Sigmoid colon (tissue), 7 donors: ENCODE measurements at places on chromosomes 16 and 17. TPM values are rescaled to one million over a fixed set of nuclear protein-coding genes. Genes with fewer than 3 reads are reported as not detected.
A peak's percentile ranks its signal among the peaks of the same experiment; 100 is the strongest.

Gene ABCC12
- not detected for polyA plus RNA-seq

Gene CLN3
- 31.2 TPM for polyA plus RNA-seq

Gene PIK3R5
- 2.4 TPM for polyA plus RNA-seq

Gene TMEM88
- 2.4 TPM for polyA plus RNA-seq

Gene NECAB2
- polyA plus RNA-seq = 0.34 TPM

Gene B3GNT9
- polyA plus RNA-seq = 0.46 TPM

Gene G6PC1
- not detected for polyA plus RNA-seq

Gene CMTM2
- not detected for polyA plus RNA-seq

Gene TAOK2
- 42.2 TPM for polyA plus RNA-seq

Gene SPN
- 6.7 TPM for polyA plus RNA-seq

Gene AOC2
- 1.2 TPM for polyA plus RNA-seq

Gene KRTAP9-2
- not detected for polyA plus RNA-seq

Gene GAST
- polyA plus RNA-seq = not detected

Gene PRSS8
- polyA plus RNA-seq = 84.4 TPM

Gene KRTAP4-1
- 1.4 TPM for polyA plus RNA-seq

Gene APOH
- polyA plus RNA-seq = not detected

DNA sequence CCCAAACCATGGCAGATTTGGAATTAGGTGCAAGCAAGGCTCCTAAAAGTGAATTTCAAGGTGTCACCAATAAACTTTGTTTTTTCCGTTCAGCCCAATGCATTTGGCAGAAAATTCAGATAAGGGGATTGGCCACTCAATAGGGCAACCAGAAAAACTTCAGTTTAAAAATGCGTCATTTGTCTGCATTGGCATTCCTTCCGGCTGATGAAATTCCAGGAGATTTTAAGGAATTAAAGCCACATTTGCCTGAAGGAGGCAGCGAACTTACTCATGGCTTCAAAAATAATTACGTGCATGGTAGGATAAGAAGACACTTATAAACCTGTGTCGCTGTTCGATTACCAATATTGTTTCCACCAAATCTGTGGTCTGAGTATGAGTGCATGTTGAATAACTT, 151.9 kb downstream of the SALL1 start:
- DNase-seq = no peak

- no peak for DNase-seq
These were observed 2.9 kb downstream of the RPH3AL start for GRCh38 chr17:349666-350065.

DNA sequence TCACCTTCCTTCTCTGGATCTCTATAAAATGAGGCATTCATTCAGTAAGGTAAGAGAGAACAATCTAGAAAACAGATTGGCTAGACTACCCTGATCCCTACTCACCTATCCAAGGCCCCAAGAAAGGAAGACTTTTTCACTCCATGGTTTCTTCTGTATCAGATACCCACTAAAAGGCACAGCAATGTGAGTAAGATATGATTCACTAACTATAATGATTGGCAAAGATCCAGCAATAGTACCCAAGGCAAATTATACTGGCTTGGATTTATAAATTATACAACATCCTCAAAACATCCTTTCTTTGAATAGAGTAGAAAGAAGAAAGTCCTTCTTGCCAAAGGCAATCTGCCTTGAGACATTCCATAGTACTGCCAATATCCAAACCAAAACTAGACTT, 1432.0 kb upstream of the GOT2 start:
- DNase-seq = no peak

- no peak for DNase-seq
These were observed 14.2 kb upstream of the TMEM11 start for GRCh38 chr17:21228111-21228510.

GRCh38 chr16:50169555-50170096, 16.5 kb downstream of the TENT4B start:
- no peak for DNase-seq

DNA sequence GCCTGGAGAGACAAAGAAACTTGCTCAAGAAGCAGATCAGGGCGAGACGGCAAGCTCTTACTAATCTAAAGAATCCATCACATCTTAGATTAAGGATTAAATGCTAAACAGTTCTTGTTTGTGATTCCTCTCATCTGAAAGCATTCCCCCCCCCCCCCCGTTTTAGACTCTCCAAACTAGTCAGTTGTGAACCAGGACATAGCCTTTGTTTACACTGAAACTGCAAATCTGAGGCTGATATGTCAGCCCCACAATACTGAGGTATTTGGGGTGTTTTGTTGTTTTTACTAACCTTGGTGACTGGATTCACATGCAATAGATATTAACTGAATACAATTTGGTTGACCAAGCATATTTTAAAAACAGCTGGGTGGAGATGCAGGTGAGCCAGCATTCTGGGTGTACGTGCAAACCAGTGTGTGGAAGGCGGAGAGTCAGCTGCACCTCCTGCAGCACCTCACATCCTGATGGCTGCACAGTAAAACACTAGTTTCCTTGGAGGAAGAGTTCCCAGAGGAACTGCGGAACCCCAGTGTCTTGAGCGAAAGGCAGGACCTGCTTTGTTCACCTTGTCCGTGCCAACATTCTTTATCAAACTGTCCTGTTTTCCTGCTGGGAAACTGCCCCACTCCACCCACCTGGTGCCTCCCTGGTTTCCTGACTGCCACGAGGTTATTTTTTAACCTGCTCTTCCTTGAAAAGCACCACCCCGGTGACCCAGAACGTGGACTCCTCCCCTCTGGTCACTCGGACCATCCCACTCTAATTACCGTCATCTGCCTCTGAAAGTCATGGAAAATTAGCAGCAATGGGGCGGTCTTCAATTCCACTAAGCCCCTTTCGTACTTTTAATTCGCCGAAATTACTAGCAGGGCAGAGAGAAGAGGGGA, 1.2 kb upstream of the YPEL2 start:
- DNase-seq = peak; percentile 77

- no peak for DNase-seq
These were observed 51.1 kb downstream of the SRCIN1 start for GRCh38 chr17:38554430-38555350.

- peak; percentile 73 for DNase-seq
These were observed 4.9 kb downstream of the TNRC6C start for GRCh38 chr17:77963441-77963840.

- no peak for DNase-seq
These were observed 33.9 kb downstream of the PLD6 start for GRCh38 chr17:17172001-17172939.

GRCh38 chr17:74599448-74599939, 7.4 kb upstream of the CD300LD start:
- no peak for DNase-seq

DNA sequence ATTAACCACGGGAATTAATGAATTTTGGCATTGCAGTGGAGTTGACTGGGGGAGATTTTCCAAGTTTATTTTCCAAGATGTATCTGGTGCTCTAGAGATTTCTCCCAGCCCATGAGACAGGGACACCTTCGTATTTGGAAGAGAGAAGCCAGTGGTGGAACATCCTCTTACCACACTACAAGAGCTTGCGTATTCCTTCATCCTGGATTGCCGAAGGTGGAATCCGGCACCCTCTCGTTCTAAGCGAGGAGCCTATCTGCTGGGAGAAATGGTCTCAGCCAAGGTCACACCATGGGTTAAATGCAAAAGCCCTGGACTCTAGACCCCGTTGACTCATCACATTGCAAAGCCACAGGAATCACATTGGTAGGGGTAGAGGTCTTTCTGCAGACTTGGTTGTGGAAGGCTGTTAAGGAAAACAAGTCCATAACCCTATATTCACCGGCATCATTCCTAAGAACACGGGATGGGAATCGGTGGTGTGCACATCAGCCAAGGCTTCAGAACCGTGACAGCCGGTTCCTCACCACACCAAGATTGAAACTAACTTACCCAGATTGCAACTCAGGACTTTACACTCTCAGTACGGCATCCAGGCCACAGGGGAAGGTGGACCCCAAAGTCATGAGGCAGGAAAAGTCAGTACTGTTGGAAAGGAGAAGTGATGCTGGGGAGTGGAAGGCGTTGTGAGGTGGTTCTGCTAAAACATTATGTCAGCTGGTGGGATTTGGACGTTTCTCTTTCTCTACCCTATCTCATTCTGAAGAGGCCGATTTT, 259.8 kb downstream of the CPPED1 start:
- DNase-seq = no peak

DNA sequence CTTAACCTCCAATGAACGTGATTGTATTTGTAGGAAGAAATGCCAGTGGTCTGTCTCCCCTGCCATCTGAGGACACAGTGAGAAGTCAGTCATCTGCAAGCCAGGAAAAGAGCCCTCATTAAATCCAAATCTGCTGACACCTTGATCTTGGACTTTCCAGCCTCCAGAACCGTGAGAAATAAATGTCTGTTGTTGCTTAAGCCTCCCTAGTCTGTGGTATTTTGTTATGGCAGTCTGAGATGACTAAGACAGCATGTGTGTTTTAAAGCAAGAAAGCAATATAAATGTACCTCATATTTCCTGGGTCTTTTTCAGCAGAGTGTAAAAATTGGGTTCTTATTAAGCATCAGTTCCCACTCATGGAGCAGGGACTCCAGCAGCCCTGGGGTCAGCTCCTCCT, 177.9 kb upstream of the NLRP1 start:
- DNase-seq = no peak

DNA sequence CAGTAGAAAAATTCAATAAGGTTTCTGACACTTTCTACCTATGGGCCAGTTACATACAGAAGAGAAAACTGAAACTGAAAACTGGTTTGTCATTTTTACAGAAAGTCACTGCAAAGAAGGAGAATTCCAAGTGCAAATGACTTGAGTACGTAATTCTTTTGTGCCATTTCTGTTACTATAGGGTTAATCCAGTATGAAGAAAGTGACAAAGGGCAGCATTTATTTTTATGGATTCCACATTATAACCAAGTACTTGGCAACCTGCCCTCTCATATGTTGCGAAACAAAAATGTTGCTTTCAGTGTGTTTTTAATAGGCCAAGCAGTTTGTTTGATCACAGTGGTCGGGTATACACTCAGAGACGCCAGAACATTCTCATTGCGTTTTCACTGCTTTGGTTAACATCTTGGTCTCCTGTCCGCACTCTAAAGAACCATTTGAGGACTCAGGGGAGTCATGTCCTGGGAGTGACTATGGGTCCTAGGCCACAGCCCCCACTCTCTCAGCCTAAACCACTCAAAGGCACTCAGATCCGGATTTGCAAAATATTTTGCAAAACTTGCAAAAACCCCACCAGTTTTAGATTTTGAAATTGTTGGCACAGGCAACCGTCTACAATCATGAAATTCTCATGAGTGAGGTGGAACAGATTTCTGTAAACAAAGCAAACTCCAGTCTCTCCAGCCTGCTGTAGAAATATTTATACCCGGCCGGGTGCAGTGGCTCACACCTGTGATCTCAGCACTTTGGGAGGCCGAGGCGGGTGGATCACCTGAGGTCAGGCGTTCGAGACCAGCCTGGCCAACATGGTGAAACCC, 15.4 kb upstream of the HELZ start:
- DNase-seq = peak; percentile 77

GRCh38 chr17:55702150-55702549, 20.5 kb downstream of the TMEM100 start:
- DNase-seq = peak; percentile 72

GRCh38 chr17:67469208-67469980, 92.3 kb downstream of the PITPNC1 start:
- DNase-seq = no peak

DNA sequence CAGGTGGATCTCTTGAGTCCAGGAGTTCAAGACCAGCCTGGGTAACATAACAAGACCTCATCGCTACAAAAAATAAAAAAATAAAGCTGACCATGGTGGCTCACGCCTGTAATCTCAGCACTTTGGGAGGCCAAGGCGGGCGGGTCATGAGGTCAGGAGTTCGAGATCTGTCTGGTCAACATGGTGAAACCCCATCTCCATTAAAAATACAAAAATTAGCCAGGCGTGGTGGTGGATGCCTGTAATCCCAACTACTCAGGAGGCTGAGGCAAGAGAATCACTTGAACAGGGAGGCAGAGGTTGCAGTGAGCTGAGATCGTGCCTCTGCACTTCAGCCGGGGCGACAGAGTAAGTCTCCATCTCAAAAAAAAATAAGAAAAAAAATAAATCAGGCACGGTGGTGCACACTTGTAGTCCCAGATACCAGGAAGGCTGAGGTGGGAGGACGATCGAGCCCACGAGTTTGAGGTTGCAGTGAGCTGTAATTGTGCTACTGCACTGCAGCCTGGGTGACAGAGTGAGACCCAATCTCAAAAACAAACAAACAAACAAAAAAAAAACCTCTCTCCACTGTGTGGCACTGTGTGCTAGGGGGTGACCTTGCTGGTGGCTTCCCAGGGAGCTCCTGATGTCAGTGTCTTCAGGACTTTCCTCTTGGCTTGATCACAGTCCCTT, 19.8 kb upstream of the MAPK3 start:
- DNase-seq = no peak

DNA sequence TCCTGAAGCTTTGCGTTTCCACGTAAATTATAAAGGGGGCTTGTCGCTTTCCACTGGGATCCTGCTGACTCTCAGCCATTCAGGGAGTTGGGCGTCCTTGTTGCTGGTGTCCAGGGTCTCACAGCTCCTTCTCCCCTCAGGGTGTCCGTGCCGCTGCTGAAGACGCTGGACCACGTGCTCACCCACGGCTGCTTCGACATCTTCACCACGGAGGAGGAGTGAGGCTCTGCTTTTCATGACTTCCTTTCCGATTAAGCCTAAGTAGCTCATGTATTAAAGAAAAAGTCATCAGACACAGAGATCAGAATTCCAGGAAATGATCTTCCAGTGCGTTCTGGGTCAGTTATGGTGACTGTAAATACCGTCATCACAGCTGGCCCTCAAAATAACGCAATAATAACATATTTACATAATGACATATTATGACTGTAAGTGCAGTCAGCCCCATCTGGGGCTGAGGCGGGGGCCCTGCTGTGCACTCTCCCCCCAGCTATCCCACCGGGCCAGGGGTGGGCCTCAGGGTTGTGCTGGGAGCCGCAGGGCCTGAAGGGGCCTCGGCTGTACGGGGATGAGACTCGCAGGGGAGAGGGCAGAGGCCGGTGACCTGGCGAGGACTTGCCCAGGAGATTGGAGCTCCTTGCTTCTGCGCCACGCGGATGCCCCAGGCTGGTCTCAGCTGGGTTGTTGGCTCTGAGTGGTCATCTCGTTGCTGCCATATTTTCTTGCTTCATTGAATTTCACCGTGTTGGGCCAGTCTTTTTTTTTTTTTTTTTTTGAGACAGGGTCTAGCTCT, 92.9 kb upstream of the ZNF750 start:
- DNase-seq = peak; percentile 56

DNA sequence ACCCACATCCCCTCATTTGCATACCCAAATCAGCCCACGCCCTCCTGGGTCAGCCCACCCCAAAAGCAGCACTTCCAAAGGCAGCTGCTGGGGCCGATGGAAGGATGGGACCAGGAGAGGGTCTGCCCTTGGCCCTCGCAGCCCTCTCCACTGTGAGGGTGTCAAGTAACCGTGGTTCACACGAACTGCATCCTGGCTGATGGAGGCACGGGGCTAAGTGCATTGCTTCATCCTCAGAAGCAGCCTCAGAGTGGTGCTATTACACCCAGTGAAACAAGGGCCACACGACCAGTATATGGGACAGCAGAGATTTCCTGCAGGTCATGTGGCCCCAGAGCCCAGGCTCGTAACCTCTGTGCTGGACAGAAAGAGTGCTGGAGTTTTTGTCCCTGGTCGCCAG, 13.2 kb upstream of the ATP2A3 start:
- DNase-seq = no peak
